NCI-H774 (cell line): ENCODE measurements at places on chromosomes 7 and 10.
A peak's percentile ranks its signal among the peaks of the same experiment; 100 is the strongest.

DNA sequence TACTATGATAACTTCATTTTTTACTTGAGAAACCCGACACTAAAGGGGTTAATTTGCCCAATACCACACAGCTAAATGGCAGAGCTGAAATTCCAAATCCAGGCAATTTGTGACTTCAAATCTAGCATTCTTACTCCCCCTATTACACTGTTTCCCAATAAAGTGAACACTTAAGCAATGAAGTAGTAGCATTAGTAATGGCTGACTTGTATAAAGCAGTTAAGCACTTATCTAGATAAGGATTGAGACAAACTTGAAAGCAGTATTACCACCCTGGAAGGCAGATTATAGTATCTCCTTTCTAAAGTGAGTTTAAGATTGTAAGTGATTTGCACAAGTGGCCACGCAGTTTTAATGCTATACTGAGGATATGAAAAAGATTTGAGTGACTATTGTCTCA, 39.3 kb downstream of the WASL start:
- DNase-seq, result no peak

DNA sequence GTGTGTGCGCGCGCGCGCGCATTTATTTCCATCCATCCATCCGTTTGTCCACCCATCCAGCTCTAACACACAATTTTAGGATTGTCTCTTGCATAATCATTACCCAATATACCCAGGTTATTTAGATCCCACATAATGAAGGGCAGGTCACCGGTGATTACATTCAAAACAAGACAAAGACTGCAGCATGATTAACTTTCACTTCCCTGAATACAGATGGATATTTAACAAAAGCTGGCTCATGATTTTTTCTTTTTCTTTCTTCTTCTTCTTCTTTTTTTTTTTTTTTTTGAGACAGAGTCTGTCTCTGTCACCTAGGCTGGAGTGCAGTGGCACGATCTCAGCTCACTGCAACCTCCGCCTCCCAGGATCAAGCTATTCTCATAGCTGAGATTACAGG, 86.2 kb downstream of the SH3PXD2A start:
- no peak for DNase-seq

DNA sequence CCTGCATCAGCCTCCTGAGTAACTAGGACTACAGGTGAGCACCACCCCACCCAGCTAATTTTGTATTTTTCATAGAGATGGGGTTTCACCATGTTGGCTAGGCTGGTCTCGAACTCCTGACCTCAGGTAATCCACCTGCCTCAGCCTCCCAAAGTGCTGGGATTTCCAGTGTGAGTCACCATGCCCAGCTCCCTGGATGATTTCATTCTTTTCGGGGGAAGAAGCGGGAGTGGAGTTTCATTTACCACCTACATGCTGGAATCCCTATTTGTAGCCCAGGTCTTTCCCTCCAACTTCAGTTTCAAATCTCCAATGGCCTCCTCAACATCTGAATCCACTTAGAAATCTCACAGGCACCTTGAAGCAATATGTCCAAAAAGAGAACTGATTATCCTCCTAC, 2.9 kb upstream of the BTRC start:
- no peak for DNase-seq

DNA sequence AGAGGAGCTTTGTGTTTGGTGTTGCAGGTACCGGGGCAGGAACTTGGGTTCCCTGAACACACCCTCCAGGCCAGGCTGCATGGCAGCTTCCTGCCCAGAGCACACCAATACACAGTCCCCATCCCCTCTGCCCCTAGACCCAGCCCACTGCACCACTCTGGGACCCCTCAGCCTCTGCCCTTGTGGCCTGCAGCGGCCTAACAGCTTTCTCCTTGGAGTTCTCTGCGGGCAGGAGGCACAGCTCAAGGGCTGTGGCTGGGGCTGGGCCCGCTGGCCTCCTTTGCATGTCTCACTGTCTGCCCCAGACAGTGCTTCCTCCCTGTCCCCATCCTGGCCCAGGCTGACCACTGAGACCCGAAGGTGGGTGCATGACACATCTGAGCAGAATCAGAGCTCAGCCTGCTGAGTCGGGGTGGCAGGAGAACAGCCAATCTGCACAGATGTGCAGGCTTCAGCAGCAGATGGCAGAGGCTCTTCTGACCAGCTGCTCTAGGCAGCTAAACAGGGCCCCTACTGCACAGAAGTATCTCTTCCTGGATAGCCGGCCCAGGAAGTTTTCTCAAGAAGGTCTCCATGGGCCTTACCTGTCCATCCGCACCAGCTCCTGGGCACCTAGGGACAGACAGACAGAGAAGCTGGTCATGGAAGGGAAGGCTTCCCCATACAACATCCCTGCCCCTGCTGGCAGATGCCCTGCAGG, 20.8 kb downstream of the VSIR start:
- no peak for DNase-seq

DNA sequence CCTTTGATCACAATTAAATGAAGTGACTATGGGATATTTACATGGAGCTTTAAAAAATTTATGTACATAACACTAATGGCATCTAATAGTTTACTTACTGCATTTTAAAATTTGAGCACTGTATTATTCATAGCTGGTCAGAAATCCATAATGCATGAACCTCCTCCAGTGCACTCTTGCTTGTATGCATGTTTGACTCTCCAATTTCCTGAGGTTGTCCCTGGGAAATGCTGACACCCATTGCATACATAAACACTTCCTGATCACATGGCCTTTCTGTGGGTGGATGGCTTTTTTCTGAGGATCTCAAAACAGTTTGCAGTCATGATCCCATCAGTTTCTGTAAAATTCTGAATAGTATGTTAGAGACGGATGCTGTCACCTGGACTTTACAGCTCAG, 577.8 kb downstream of the REEP3 start:
- DNase-seq, result no peak

GRCh38 chr10:70973275-70973674, 84.9 kb upstream of the PCBD1 start:
- DNase-seq, result no peak

DNA sequence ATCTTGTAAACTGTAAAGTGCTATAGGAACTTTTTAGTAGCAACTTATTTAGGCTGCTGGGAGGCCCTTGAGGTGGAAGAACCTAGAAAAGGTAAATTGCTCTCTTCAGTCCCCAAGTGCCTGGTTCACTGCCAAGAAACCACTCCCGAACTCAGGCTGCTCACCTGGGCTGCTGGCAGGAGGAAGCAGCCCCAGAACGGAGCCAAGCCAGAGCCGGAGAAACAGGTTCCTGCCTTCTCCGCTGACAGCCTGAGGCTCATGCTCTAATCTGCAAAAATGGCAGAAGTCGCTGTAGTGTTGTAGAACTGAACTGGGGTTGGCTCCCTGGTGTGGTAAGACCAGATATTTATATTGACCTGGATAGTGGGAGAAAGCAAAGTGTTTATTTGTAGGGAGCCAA, 136.0 kb downstream of the CUL2 start:
- peak; percentile 11 for DNase-seq

GRCh38 chr7:148402159-148402558, 188.4 kb upstream of the C7orf33 start:
- DNase-seq, result no peak

DNA sequence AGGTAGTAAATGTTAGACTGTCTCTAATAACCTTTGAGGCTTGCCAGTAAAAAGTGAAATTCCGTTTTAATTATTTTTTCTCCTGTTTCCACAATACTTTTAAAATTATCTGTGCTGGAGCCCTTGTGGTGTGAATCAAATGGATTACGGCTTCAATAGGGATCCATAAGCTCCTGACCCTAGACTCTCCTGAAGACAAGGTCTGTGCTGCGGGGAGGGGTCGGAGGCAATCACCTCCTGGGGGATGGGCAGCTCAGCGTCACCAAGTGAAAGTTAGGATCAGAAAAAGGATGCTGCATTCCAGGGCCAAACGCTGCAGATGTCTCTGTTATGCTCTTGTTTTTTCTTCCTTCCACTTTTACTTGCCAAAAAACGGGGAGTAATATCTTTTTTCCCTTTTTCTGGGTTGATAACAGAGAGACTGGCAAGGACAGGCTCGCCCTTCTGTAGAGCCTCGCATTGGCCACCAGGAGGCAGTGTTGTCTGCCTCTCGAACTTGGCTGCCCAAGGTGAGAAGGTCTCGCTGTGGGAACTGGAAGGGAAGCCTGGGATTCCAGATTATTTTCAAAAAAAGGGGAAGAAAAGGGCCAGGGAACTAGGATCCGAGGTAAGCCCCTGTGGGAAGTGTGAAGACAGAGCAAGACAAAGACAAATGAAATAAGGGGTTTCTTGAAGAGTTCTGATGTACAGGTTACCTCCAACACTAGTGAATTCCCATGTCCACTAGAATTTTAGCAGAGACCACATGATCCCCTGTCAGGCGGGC, 621.9 kb downstream of the ACTR3B start:
- peak; percentile 47 for DNase-seq

- DNase-seq, result no peak
These were observed 5.6 kb downstream of the OGA start for GRCh38 chr10:101812606-101813005.

GRCh38 chr10:86648704-86649427, 5.5 kb upstream of the OPN4 start:
- no peak for DNase-seq

- no peak for DNase-seq
These were observed 15.2 kb upstream of the CDCA7L start for GRCh38 chr7:21960922-21961321.

- DNase-seq, result no peak
These were observed 100.4 kb upstream of the DNAJC1 start for GRCh38 chr10:22103701-22104470.

DNA sequence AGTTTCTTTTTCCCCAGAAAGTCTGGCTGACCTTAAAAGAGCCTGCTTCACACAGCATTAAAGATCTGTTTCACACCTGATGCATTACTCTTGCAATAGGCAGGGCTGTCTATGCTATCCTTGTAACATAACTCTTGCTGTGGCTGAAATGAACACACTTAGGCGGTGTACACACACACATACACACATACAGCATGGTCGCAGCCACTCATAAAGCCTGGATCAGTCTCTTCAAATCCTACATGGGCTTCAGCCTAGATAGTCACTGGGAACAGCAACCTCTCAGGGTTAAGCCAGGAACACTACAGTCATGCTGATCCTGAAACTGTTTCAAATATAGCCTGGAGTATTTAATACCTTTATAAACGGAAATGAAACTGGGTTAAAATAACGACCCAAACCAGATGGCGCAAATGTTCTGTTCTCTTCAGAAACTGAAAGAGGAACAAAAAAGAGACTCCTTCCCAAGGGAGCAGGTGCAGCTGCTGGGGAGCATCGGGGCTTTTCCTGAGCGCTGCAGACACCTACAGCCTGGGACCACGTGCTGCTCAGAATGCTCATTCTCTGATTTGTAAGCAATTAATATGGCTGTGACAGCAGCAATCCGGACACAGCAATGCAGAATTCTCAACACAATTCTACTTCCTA, 61.0 kb upstream of the SFMBT2 start:
- DNase-seq, result no peak

DNA sequence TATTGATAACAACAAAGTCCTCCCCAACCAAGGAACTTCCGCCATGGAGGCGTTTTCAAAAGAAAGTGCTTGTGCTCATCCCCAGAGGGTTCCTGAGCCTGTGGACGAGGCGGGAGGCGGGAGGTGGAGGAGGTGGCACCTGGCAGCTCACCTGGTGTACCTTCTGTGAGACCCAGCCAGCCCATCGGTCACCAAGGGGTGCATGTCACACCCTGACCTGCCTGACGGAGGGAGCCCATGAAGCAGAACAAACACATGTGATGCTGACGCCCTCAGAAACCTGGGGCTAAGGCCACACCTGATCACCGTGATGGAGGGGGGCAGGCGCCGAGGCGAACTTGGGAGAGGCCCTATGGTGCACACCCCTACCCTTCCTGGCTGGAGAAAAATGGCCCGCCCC, 458.8 kb downstream of the DNAJB6 start:
- DNase-seq, result no peak

GRCh38 chr7:28988810-28989209, 30.7 kb upstream of the TRIL start:
- DNase-seq, result no peak

GRCh38 chr10:130748409-130749057, 563.0 kb downstream of the TCERG1L start:
- DNase-seq, result no peak

DNA sequence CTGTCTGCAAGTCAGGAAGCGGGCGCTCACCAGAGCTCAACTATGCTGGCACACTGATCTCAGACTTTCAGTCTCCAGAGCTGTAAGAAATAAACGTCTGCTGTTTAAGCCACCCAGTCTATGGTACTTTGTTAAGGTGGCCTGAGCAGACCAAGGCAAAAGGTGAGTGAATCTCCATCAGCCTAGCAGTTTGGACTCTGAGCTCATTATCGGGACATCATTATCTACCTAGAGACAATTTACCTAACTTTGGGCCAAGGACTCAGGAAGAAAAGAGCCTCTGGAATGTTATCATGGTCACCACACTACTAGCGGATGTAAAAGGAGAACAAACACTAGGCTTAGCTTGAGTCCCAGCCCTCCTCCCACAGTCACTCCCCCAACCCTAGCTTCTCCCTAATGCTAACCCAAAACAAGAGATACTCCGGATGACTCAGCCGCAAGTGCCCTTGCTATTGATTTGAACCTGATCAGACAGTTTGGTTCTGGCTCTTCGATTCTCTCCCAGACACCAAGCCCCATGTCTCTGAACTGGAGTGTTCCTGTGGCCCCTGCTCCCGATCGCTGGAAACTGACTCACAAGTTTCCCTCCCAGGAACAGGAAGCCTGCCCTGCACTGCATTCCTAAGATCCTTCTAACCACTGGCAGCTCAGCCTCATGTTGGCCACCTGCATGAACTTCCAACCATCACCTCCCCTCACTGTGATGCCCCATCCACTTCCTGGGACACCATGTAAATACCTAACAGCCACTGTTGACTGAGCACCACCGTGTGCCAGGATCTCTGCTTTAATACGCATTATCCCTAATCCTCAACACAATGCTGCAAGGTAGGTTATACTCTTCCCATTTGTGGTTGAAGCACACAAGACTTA, 34.5 kb downstream of the CREB3L2 start:
- DNase-seq, result no peak

DNA sequence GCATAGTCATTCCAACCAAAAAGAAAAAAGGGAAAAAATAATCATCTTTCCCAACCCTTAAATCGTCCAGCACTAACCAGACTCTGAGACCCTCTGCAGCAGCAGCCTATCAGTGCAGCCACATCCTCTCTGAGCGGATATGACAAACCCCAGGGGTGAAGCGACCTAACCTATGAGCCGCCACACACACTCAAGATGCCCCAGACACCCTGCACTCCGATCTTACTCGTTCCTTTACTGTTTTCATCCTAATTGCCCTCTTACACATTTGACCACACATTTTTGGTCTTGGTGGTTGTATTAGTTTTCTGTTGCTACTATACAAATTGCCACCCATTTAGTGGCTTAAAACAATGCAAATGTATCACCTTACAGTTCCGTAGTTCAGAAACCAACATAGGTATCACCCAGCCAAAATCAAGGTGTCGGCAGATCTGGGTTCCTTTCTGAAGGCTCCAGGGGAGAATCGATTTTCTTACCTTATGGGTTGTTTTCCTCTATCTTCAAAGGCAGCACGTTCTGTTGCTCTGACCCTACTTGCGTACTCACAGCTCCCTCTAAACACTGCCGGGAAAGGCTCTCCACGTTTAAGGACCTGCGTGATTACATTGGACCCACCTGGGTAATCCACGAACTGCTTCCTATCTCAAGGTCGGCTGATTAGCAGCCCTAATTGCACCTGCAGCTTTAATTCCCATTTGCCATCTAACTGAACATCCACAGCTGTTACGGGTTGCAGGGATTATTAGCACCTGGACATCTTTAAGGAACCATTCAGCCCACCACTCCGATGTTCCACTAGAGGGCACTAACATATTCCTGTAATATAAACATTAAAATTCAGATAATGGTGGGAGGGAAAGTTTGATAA, 37.3 kb upstream of the PRSS1 start:
- no peak for DNase-seq
